T-helper 9 cell (primary cell): ENCODE measurements at places on chromosomes 11 and 22.

- no peak for DNase-seq
Observed at GRCh38 chr11:33912405-33913361, 20.8 kb upstream of the LMO2 start.

DNA sequence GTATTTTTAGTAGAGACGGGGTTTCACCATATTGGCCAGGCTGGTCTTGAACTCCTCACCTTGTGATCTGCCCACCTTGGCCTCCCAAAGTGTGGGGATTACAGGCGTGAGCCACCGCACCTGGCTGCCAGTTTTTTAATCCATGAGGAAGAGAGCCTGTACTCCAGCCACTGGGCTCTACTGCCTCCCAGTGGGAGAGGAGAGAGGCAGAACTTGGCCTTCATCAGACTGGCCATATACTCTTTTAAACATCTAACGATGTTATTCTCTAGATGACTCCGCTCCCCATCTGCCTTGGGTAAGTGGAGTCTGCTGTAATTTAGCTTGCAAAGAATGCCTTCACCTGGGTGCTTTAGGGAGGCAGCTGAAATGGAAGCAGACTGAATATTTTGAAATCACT is 34.6 kb downstream of the SLC6A5 start:
- DNase-seq: no peak

- no peak for DNase-seq
Observed at GRCh38 chr11:69773626-69774353, 1.4 kb downstream of the FGF4 start.

DNA sequence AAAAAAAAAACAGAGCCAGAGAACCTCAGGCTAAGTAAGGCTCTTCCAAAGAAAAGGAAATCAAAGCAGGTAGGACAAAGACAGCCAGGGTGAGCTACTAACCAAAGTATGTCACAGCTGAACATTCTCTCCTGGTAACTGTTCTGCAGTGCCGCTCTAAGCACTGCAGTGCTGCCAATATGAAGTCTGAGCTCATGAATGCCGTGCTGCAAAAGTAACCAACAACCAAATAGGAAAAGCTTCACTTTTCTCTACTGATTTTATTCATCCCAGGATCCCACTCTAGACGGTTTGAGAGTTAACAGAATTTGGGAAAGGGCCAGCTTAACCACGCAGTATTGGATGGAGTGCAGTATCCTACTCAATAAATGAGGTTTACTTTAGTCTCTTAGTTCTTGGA is 3.5 kb downstream of the SIK3 start:
- DNase-seq: no peak

- no peak for DNase-seq
Observed at GRCh38 chr11:35721651-35722282, 59.2 kb downstream of the TRIM44 start.
